RPMI7951 (cell line): ENCODE measurements at places on chromosomes 3 and 15.

DNA sequence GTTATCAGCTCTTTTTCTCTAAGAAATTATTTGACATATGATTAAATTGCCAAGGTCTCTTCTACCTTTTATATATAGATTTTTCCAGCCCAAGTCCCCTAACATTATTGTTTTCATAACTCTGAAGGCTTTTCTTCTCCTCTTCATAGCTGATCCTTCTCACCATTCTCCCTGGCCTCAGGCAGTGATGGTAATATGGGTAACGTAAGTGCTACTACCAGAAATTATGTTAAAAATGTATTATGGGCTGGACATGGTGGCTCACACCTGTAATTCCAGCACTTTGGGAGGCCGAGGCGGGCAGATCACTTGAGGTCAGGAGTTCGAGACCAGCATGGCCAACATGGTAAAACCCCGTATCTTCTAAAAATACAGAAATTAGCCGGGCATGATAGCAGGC is 29.2 kb downstream of the BMF start:
- no peak for DNase-seq

DNA sequence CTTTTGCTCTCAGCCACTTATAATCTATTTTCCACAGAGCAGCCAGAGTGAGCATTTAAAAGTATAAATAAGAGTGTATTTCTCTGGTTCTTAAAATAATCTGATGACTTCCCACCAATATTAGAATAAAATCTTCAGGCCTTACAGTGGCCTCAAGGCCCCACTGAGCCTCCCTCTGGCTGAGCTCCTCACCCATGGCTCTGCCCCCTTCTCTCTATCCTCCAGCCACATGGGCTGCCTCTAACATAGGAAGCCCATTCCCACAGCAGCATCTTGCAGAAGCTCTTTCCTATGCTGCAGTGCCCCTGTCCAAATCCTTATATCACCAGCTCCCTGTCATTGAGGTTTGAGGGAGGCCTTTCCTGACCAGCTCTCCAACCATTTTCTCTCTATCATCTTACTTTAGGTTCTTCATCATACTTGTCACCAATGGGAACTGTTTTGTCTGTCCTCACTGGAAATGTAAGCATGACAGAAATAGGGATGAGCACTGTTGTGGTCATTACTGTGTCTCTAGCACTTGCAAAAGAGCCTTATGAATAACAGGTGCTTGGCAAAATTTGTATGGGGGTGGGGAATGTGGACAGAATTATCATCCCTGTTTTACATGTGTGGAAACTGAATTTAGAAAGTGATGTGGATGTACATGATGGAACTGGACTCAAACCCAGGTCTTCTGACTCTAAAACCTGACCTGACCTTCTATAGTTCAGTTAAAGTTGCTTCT is 250.6 kb downstream of the NR1D2 start:
- DNase-seq, result no peak

DNA sequence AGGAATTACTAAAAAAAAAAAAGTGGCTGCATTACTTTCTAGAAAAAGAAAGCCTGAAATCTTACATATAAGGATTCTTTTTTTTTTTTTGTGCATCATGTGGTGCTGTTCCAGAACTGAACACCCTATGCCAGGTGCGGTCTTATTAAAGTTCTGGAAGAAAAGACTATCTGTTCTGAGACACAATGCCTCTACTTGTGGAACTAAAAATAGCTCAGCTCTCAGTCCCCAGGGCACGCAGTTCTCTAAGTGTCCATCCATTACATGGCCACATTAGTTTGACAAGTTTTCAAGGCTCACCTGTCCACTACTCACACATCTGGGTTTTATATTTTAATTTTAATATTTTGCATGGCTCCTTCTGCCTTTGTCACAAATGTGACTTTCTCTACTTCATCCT is 126.6 kb upstream of the ADAMTS9 start:
- DNase-seq, result no peak

- no peak for DNase-seq
Observed at GRCh38 chr3:189278221-189278620, 106.5 kb downstream of the TPRG1 start.

DNA sequence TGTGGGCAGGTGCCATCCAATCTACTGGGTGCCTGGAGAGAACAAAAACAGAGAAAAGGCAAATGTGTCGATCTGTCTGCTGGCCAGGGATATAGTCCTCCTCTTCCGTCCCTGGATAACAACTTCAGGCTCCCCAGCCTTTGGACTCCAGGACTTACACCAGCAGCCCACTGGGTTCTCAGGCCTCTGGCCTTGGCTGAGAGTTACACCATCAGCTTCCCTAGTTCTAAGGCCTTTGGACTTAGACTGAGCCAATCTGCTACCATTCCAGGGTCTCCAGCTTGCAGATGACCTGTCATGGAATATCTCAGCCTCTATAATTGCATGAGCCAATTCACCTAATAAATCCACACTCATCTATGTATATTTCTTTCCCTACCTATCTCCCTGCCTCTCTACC is 460.9 kb upstream of the ADAMTS9 start:
- DNase-seq, result no peak

- DNase-seq, result no peak
Observed at GRCh38 chr15:98580572-98580971, 67.8 kb upstream of the IGF1R start.

DNA sequence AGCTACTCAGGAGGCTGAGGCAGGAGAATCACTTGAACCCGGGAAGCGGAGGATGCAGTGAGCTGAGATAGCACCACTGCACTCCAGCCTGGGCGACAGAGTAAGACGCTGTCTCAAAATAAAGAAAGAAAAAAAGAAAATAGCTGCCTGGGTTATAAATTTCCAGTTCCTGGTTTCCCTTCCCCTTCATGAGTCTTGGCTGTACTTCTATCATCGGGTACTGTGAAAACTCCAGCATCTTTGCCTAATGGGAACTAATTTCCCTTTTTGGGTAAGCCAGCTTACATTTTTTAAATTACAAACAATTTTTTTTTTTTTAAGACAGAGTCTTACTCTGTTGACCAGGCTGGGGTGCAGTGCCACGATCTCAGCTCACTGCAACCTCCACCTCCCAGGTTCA is 15.0 kb downstream of the DENND4A start:
- DNase-seq, result no peak

DNA sequence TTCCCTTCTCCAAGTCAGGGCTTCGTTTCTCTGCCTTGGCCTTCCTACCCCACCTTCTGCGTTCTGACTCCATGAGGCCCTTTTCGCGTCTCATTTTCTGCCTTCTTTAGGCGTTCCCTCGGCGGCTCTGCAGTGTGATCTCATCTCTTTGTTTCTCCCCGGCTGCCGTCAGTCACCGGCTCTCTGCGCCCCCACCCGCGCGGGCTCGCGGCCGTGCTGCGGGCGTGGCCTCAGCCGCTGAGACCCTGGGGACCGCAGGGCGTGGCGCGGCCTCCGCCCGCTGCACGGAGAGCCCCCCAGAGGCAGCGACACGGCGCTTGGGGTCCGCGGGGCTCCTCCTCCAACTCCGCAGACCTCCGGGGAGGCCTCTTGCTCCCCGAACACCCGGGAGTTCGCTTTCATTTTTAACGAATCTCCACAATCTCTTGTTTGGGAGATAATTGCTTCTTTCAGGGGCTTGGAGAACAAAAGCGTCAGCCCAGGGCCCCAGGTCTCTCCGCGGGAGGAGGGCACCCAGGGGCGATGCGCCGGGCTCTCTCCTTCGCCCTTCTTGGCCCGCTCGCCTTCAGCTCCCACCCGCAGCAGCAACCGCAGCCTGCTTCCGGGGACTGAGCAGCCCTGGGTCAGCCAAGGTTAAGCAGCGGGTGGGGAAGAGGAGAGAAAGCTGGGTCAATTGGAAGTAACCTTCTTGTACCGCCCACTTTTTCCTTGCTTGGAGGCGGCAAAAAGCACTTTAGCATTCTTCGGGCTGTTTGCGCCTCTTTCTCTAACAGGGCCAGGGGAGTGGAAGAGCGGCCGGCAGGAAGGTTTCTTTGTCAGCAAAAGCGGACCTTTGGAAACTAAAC is 35.2 kb downstream of the GAP43 start:
- peak; percentile 88 for DNase-seq

- no peak for DNase-seq
Observed at GRCh38 chr3:166764698-166765318, 615.3 kb downstream of the ZBBX start.

DNA sequence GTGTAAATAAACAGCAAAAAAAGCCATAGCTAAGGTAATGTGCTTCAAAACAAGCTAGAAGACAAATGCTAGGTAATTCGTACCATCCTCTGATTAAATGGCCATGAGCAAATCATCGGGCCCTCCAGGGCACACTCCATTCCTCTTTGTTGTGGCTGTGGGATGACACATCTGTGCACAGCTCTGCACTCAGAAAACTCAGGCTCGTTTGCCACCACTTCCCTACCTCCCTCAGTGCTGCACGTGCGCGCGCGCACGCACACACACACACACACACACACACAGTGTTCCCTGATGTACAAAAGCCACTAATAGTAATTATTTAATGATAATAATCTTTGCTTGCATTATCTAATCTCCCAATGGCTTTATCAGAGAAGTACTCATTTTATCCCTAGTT is 336.6 kb downstream of the FEZF2 start:
- peak; percentile 80 for DNase-seq

- no peak for DNase-seq
Observed at GRCh38 chr3:47884603-47885002, 81.7 kb downstream of the DHX30 start.

DNA sequence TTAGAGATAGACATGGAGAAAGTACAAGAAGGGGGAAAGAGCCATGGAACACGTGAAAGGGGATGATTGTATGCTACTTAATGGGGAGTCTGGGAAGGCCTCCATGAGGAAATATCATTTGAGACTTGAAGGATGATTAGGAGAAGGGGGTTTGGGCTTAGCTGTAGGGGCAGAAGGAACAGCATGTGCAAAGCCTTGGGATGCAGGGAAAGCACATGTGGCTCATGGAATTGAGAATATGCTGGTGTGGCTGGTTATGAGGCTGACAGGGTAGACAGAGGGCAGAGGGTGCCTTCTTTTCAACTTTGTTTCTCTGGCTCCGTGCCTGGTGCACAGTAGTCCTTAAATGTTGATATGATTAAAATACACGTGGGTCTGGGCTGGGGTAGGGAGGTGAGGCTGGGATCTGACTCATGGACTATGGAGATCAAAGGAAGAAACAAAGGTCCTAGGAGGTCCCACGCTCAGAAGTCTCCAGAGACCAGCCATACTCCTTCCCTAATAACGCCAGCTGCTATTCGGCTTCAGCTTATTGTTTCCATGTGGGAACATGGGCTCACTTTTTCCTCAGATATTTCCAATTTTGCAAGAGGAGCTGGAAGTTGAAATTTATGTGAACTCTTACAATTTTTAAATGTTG is 1.1 kb downstream of the GTF2E1 start:
- DNase-seq, result peak; percentile 22

GRCh38 chr3:38204599-38205471 is 39.5 kb downstream of the OXSR1 start:
- DNase-seq, result no peak

- peak; percentile 53 for DNase-seq
Observed at GRCh38 chr3:136332776-136333175, 82.6 kb downstream of the PCCB start.

DNA sequence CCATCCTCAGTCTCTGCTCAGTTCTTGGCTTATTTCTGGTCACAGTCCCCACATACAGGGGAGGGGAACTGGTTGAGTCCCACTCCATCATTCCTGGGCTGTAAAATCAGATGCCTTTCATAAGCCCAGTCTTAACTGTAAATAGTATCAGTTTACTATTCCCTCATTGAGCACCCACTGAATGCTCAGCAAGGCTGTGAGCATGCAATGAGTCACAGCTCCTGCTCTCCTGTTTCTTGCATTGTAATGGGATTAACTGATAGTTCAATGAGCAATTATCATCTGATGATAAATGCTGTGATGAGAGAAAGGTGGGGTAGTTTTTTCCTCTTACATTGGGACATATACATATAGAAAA is 113.6 kb upstream of the TPM1 start:
- peak; percentile 92 for DNase-seq

DNA sequence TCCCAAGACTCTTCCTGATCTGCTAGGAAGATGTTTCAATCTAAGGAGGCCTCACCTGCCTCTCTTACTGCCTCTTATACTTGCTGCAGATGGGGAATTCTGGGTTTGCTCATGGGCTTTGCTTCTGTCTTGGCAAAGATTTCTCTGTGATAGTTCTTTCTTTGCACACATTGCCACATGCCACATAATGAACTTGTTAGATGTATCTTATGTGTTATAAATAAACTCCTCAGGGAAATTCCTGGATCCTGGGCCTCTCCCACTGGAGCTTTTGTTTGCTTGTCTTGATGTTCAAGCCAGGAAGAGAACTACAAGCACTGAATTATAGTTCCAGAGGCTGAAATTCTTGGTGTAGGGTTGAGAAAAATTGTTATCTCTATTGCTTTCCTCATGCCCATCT is 12.2 kb downstream of the RTP1 start:
- no peak for DNase-seq

DNA sequence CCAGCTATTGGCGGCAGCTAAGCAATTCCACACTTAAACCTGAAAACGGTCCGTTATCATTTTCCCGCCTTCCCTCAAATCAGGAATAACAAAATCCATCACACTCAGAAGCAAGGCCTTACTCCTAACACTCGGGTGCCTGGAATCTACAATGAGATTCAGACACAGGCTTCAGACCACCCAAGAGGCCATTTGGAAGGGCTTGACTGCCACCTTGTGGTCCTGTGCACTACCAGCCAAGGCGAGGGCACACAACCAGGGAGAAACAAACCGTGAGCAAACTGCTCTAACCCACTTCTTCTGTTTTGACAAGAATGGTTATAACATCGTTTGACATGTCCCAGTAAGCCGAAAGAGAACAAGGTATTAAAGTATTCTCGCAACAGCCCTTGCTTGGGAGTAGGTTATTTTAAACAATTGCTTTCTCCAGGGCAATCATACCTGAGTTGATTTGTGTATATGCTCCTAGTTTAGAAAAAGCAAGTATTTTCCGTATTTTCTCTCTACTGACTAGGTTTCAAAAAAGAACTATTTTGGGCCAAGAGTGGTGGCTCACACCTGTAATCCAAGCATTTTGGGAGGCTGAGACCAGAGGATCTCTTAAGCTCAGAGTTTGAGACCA is 40.1 kb upstream of the TAFA4 start:
- peak; percentile 64 for DNase-seq
